ENCODE measurements at places on chromosomes 13 and 19.

GRCh38 chr13:103539265-103539664 lies 473.0 kb upstream of the SLC10A2 start:
- DNase-seq: peak; percentile 24

DNA sequence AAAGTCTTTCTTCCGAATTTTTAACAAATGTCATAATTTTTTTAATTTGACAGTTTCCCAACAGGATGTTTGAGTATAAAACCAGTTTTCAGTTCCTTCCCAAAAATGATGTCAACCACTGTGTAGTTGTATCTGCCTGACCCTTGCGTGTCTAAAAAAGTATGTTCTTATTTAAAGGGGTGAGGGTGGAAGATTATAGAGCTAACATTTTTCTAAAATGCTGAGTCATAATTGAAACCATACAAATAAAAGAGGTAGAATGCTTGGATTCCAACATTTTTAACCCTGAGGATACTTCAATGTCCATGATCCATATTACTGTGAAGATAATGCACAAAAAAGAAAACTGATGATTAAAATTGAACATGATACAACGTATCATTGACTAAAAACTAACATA lies 1388.8 kb downstream of the UQCRFS1 start:
- no peak for DNase-seq

- DNase-seq: no peak
Observed at GRCh38 chr19:5935473-5936291, 21.6 kb downstream of the CAPS start.

GRCh38 chr19:50478901-50479715 lies 2.5 kb upstream of the GARIN5A start:
- DNase-seq: peak; percentile 73

GRCh38 chr19:8640402-8641004 lies 10.1 kb downstream of the NFILZ start:
- no peak for DNase-seq

GRCh38 chr13:57314897-57315520 lies 148.0 kb downstream of the PRR20E start:
- peak; percentile 9 for DNase-seq

DNA sequence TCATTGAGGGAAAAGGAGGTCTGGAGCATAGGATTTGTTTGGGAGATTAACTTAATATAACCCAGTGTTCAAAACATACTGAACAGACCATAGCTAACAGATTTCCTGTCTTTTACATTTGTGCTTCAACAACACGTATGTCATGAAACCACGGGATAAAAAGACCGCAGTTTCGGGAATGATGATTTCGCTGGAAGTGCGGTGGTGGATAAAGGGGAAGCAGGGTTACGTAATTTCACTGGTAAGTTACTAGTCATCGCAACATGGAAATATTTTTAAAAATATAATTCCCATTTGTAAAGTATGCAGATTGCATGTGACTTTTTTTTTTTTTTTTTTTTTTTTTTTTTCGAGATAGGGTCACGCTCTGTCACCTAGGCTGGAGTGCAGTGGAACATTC lies 237.4 kb downstream of the LMO7 start:
- DNase-seq: no peak

GRCh38 chr19:13978351-13979243 lies 26.3 kb downstream of the DCAF15 start:
- DNase-seq: peak; percentile 34

DNA sequence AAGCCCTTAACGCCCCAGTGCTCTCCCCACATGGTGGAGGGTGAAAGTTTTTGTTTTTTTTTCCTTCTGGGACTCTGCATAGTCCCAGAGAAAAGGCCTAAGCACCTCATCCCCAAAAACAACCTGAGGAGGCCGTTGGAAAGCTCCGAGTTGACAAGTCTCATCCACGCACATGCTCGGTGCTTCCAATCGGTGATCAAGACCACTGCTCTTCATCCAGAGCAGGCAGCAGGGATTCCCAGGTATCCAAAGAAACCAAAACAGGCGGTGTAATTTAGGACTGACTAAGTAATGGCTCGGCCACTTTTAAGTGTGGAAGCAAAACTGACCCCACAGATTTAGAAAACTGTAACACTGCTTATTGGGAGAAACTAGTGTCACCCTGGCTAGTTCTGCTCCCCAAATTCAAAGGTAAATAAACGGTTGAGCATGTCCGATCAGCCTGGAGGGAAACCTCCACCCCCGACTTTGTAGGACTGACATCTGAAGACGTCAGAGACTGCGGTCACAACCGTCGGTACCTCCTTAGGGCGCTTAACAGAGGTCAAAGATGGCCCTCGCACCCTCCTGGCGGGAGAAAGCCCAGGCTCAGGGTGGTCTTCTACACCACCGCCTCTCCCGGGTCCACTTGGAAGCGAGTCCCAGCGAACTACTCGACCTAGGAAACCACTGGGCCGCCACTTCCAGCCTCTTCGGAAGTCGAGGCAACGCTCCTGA lies 997 bp upstream of the ZNF446 start:
- DNase-seq: no peak

DNA sequence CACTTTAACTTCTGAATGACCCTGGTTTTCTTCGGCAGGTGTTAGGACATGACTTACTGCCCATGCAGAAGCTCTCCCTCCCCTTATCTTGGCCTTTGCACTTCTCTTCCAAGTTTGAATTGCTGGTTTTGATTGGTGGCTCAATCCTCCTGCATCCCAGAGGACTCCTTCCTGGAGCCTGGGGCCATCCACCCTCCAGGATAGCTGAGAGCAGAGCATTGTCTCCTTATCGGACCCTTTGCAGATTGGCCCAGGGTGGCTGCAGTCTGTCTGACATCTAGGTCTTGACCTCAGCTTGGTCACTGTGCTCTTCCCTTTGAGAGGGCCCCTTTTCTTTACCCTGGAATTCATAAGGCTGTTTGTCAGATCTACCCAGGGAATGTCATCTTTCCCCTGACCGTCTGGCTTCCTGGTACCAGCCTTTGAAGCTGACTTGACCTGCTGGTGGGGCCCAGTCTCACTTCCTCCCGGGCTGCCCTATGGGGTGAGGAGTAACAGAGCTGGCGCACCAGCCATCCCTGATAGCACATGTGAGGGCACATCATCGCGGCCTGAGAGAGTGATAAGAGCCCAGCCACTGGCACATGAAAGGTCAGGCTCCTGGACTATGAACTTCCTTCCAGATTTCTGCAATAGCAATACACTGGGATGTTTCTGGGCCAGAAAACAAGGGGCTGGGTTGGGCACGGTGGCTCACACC lies 172.9 kb upstream of the UBL3 start:
- no peak for DNase-seq

GRCh38 chr13:46087481-46087880 lies 17.4 kb downstream of the CPB2 start:
- DNase-seq: no peak

GRCh38 chr19:34128558-34129250 lies 43.6 kb upstream of the LSM14A start:
- no peak for DNase-seq

- no peak for DNase-seq
Observed at GRCh38 chr13:97493456-97493855, 59.5 kb downstream of the RAP2A start.

- DNase-seq: peak; percentile 41
Observed at GRCh38 chr19:3094601-3095440, 659 bp downstream of the GNA11 start.

- no peak for DNase-seq
Observed at GRCh38 chr13:47133011-47133445, 236.2 kb upstream of the HTR2A start.

DNA sequence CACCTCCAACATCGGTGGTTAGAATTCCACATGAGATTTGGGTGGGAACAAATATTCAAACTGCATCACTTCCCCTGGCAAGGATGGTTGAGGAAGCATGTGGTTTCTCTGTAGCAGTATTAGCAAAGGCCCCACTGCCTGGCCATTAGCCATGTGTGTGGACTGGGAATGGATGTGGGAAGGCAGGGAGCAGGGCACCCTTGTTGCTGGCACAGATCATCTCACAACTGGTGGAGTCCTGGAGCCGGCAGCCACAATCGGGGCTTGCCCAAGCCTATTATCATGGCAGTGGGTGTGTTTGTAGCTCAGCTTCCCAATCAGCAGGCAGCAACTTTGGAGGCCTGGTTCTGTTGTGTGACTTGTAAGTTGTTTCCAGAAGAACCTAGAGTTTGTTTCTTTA lies 391.9 kb downstream of the DLEU7 start:
- no peak for DNase-seq

- no peak for DNase-seq
Observed at GRCh38 chr19:1257475-1258162, 9.2 kb downstream of the MIDN start.

GRCh38 chr13:44088991-44089413 lies 209.3 kb downstream of the LACC1 start:
- no peak for DNase-seq

DNA sequence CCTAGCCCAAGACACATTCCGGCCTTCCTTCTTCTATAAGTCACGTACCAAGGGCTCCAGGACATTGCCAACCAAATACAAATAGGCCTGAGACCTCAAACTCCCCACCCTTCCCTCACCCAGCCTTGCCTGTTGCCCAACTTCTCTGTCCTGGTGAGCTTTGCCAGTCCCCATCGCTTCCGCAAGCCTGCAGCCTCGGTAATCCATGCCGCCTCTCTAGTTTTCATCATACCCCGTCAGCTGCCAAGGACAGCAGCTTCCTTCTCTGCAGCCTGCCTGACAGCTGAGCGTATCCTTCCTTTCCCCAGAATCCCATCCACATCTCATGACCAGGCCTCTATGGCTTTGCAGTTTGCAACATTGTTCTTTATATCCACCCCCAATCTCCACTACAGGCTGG lies 36.6 kb upstream of the POMP start:
- DNase-seq: no peak

- no peak for DNase-seq
Observed at GRCh38 chr19:45138303-45138751, 22.5 kb downstream of the NKPD1 start.

DNA sequence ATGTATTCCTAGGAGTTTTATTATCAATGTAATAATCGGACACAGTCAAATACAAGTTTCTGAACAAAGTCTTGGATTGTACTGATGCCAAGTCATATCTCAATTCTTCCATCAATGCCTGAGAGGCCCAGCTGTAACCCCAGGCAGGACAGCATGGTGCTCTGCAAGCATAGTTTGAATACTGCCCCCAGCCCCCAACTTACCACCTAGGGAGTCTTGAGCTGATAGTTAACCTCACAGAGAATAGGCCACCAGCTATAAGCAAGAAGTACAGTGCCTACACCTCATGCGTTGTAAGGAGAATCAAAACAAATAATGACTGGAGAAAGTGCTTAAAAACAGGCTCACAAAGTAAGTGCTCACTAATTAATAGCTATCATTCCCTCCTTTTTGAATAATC lies 2.7 kb downstream of the PROSER1 start:
- DNase-seq: no peak

DNA sequence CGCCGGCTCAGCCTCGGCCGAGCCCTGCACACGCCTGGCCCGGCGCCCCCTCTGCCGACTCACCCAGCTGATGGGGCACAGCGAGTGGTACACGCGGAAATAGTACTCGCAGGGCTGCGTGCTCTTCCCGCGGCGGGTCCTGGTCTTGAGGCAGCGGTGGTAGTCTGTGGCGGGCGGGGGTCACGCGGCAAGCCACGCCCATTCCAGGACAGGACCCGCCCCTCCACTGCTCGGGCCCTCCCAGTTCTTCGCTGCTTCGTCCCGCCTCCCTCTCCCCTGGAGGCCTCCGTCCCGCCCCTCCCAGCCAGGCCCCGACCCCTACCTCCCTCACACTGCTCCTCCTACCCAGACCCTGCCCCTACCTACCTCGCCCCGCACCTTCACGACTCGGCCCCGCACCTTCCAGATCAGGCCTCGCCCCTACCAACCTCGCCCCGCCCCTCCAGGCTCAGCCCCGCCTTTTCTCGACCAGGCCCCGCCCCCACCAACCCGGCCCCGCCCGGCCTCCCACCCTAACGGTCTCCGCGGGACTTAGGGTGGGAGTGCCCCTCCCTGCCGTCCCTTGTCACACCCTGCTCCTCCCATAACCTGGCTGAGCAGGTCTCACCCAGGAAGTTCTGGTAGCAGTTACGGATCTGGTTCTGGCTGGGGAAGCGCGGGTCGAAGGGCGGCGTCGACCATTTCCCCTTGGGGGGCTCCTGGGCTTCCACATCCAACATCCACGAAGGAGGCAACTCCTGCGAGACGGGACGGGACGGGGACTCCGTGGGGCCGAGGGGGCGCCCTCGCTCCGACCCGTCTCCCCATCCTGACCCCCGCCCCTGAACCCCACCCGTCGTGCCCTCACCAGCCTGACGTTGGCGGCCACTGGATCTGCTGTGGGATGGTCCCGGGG lies 469 bp downstream of the COX6B2 start:
- no peak for DNase-seq

DNA sequence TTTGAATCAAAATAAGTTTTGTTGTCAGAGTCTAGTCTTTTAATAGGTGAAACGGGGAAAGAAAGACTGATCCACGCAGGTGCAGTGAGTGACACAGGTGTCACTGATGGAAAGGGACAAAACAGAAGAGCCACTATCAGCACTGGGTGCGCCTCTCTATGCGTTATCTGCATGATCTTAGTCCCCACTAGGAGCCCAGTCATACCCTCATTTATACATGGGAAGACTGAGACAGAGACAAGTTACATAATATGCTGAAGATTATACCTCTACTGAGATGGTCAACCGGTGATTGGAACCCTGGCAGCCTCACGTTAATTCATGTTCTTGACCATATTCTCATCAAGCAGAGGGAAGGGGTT lies 3.4 kb downstream of the LRCH1 start:
- no peak for DNase-seq

- no peak for DNase-seq
Observed at GRCh38 chr13:76692346-76692745, 193.9 kb downstream of the KCTD12 start.

DNA sequence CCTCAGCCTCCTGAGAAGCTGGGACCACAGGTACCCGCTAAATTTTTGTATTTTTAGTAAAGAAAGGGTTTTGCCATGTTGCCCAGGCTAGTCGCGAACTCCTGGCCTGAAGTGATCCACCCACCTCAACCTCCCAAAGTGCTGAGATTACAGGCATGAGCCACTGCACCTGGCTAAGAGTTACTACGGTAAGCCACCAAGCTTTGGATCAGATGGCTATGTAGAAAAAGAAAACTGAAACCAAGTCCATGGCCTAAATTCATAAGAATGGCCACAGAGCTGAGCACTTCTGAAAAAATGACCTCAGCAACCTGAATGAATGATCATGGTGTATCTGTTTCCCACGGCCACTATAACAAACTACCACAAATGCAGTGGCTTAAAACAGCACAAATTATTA lies 9.4 kb downstream of the OPA3 start:
- DNase-seq: no peak

DNA sequence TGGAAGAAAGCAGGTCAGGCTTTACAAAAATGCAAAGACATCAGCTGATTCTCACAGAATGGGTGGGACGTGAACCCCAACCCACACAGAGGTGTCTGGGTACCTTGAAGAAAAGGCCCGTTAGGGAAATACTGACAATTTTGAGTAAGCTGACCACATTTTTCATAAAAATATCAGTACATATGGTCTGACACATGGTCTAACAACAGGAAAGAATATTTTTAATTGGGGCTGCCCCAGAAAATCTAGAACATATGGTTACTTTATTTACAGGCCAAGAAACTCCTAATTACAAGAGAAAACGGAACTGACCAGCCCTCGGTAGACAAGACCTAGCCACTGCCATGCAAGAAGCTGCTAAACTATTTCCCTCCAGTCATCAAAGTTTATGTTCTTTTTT lies 48.7 kb upstream of the ITM2B start:
- DNase-seq: no peak

GRCh38 chr13:22915442-22916082 lies 265.2 kb upstream of the SGCG start:
- DNase-seq: peak; percentile 56

Data from SJCRH30 (cell line).